ENCODE measurements at places on chromosomes 1 and 21.
A peak's percentile ranks its signal among the peaks of the same experiment; 100 is the strongest.

GRCh38 chr1:2230781-2231531 lies 2.8 kb downstream of the SKI start:
- no peak for DNase-seq

DNA sequence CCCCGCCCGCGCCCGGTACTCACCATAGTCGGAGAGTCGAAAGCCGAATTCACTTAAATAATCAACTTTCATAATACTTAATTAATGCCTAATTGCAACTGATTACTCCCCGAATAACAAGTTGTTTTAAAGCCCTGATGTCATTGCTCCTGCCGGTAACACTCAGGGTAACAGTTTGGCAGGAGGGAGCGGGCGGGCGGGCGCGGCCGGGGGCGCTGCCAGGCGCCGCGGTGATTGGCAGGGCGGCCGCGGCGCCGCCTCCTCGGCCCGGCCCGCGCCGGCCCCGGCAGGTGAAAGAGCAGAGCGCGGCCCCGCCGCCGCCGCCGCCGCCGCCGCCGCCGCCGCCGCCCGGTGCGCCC lies 102.2 kb downstream of the CASZ1 start:
- no peak for DNase-seq

DNA sequence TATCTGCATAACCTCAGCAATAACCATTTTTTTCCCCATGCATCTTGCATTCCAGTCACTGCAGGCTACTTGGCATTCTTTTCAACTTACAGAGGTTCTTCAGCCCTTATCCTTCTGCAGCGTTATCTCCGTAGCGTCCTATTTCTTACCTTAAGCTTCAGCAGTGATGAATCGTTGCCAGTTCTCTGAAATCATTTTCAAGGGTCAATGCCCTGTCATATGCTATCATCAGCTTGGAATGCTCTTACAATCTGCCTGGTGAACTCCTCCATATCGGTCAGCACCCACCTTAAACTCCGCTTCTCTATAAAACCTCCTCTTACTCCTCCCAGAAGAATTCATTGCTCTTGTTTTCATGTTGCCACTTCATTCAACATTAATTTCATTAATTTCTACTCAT lies 105.1 kb upstream of the DPH5 start:
- peak; percentile 82 for DNase-seq

DNA sequence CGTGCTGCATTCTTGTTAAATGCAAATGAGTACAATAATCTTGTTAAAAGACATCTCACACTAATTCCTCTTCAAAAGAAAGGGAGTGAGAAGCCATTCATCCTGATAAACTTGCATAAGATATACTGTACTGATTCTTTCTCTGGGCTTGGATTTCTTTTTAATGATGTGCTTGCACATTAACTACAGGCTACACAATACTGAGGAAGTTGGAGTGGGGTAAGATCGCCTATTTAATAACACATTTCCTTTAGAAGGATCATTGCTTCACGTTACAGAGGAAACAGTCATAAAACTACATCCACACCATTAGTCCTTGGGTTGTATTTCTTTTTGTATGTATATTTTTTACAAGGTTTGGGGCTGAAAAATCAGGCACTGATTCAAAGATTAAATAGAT lies 36.6 kb downstream of the NRIP1 start:
- DNase-seq, result no peak

- no peak for DNase-seq
Observed at GRCh38 chr1:203359010-203359571, 8.2 kb upstream of the FMOD start.

DNA sequence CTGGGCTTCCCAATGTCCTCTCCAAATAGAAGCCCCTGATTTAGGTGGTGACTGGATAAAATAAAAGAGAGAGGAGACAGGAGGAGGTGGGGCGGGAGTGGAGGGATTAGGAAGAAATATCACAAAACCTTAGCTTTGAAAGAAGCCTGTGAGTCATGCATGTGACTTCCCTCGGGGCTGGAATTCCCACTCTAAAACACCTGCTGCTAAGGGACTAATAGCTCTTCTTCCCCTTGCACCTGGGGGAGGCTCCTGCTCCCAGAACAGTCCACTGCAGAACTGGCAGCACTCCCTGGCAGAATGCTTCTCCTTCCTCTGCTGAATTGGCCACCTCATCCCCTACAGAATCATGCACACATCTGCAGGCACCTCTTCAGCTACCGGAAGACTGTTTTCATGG lies 207.2 kb downstream of the ATG4C start:
- no peak for DNase-seq

DNA sequence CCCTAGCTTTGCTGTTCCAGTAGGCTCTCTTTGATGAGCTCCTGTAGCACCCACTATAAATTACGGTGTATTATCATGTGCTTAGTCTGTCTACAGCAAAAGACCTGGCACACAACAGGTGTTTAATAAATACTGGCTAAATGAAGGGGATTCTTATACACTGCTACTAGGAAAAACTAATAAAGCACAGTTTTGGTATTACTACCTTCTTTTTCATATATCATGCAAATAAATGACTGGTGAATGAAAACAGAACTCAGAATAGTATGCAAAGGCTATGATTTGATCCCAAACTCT lies 26.4 kb downstream of the WDR26 start:
- DNase-seq, result no peak

- no peak for DNase-seq
Observed at GRCh38 chr1:27383039-27383605, at the start of gene CD164L2. CD164L2 (minus strand) TSS chr1:27383333; CDS start chr1:27383239, 94 bp downstream.

DNA sequence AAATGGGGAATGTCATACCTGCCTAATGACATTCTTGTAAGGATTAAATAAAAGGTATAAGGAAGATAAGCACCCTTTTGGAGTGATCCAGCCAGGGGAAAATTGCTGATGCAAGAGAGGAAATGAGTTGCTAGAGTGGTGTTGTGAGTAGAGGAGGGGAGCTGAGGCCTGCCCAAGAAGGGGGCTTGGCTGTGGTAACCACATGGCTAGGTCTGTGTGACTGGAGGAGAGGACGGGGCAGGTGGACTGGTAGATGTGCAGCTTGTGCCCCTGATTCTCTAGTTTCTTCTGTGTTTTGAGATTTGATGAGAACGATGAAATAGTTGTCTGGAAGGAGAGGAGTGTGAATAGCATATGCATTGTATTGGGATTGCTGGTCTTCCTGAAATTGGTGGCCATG lies 6.6 kb downstream of the TXLNA start:
- no peak for DNase-seq

- DNase-seq, result peak; percentile 41
Observed at GRCh38 chr1:185360714-185361113, 43.7 kb upstream of the IVNS1ABP start.

DNA sequence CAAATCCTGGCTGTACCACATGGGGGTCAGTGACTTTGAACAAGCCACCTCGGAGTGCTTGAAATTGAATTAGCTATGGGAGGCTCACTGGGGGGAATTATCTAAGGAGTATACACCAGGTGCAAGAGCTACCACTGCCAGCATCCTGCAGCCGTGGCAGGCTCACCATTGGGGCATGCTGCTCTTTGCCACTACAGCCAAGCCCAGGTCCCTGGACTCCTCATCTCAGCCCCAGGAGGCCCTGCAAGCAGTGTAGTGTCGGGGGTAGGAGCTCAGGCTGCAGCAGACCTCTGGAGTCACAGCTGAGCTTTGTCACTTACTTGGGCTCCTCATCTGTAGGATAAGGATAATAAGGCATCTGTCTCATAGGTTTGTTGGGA lies 35.3 kb downstream of the ACOT11 start:
- DNase-seq, result no peak

DNA sequence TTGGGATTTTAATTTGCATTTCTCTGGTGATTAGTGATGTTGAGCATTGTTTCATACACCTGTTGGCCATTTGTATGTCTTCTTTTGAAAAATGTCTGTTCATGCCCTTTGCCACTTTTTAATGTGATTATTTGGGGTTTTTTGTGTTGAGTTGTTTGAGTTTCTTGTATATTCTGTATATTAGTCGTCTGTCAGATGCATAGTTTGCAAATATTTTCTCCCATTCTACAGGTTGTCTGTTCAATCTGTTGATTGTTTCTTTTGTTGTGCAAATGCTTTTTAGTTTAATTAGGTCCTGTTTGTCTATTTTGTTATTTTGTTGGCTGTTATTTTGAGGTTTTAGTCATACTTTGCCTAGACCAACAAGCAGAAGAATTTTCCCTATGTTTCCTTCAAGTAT lies 164.0 kb upstream of the CXADR start:
- DNase-seq, result no peak

- DNase-seq, result no peak
Observed at GRCh38 chr1:2894381-2895041, 93.0 kb upstream of the TTC34 start.

Data from A172 (cell line).